Activated CD4-positive, alpha-beta T cell treated with anti-CD3 and anti-CD28 coated beads for 1 hour (primary cell): ENCODE measurements at places on chromosomes 7 and 10.

- no peak for DNase-seq
These were observed 126.7 kb downstream of the ARL4A start for GRCh38 chr7:12814107-12814506.

- DNase-seq: no peak
These were observed 26.8 kb downstream of the TACR2 start for GRCh38 chr10:69389827-69390490.

- no peak for DNase-seq
These were observed 119.6 kb downstream of the ITIH5 start for GRCh38 chr10:7547206-7547605.

DNA sequence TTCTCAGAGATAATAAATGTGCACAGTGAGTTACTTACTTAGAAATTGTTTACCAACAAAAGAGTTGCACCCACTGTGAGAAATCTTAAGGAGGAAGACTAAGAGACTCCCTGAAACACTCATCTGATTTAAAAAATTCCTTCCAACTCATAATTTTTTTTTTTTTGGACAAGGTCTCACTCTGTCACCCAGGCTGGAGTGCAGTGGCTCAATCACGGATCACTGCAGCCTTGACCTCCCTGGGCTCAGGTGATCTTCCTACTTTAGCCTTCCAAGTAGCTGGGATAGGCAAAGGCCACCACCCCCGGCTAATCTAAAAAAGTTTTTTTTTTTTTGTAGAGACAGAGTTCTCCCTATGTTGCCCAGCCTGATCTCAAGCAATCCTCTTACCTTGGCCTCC is 36.0 kb downstream of the MALSU1 start:
- DNase-seq: no peak

DNA sequence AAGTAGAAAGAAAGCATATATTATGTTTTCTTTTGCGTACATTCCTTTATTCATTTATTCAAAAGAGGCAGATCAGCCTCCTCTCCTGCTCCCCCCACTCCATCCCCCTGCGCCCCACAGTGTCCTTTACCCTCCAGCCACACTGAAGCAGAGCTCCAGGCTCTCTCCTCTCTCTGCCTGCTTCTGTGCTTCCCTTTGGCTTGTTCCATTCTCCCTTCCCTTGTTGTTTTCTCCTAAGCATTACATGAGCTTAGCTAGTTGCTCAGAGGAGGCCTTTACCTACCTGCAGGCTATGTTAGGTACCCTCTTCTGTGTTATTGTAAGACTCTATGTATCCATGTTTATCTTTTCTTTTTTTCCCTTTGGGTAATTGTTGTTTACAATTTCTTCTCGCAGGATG is 27.4 kb downstream of the CNNM2 start:
- DNase-seq: no peak

DNA sequence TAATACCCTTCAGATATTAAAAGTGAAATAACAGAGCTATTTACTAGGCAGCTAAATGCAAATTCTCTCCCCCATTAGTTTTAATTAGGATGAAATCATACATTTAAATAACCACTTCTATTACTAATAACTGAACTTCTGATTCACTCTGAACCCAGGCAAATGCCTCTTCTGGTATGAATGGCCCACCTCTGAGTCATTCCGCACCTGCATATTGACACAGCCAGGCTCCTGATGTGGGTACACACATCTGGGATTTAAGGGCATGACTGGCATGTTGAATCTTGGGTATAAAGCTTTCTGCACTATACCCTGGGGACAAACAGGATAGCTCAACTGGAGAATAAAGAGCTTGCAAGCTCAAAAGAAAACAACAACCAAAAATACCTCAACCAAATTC is 140.9 kb downstream of the AUTS2 start:
- no peak for DNase-seq

GRCh38 chr7:106824458-106824857 is 40.6 kb upstream of the PIK3CG start:
- no peak for DNase-seq

DNA sequence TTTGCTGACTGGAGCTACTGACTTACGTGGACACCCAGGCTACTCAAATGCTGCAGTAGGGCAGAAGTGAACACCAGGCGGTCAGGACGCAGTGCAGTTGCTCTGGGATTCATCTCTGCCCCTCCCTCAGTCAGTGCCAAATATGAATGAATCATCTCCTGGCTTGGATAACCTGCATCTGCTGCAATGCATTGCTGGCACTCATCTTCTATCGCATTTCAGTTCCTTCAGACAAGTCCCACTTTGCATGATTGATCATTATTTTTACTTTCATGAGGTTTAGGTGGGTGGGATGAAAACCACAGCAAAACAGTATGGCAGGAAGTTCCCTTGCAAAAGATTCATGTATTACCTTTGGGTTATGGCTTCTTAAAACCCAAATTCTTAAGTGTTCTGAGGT is 224.6 kb upstream of the NRP1 start:
- no peak for DNase-seq

- peak; percentile 58 for DNase-seq
These were observed 136.1 kb downstream of the ICA1 start for GRCh38 chr7:8125680-8126444.

DNA sequence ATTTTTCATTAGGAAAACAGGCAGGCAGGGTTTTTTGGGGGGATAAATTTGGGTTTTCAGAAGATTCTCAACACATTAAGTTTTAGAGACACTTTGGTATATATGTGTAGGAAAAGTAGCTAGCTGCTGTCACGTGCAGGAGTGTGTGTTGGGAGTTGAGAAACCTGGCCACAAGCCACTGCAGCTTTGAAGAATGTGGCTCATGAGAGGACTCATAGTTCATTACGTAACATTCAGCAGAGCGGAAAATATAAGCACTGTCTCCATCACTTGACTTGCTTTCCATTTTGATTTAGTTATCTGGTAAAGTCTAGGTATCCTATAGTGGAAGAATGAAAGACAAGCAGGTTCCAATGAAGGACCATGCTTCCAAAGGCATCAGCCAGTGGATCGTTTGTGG is 31.2 kb downstream of the SMNDC1 start:
- no peak for DNase-seq

DNA sequence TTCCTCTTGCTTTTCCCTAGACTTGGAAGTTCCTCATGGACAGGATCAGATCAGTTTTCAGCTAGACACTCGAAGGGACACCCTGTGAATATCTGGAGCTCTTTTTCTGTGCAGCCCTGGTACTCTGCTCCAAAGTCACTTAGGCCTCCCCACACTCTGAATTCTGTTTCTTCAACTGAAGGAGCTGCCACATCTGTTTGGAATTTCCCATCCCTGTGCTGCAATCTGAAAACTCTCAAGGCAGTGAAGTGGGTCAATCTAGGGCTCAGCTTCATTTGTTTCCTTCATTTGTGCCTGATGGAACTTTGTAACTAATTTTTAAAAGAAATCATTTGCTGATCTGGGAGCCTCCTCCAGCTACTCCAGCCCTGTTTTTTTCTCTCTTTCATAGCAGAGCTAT is 9.6 kb downstream of the EPC1 start:
- DNase-seq: no peak

DNA sequence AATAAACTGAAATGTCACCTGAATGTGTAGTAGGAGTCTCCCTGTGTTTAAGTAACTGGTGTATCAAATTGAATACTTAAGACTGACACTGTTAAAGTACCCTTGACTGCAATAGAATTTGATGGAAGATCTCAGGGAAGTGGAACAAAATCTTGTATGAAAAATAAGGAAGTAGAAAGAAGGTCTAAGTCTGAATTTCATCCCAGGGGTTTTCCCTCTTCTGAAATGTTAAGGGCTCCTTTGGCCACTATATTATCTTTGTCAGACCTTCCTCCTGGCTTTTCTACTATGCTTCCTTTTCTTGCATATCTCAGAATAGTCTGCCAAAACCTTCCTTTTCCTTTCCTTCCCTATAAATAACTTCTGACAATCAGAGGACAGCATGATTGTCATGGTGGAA is 59.6 kb downstream of the BLNK start:
- no peak for DNase-seq

GRCh38 chr7:88432301-88432700 is 125.6 kb upstream of the STEAP4 start:
- no peak for DNase-seq

DNA sequence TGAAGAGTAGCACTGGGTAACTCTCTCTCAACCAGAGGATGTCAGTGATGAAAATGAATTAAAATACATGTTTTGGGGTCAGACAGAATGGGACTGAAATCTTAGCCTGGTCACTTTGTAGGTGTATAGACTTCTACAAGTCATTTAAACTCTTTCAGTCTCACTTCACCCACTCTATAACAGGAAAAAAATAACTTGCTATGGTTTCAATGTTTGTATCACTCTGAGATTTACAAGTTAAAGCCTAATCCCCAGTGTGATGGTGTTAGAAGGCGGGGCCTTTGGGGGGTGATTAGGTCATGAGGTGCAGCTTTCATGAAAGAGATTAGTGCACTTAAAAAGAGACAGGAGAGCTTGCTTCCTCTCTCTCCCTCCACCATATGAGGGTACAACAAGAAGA is 134.8 kb downstream of the INHBA start:
- DNase-seq: no peak

DNA sequence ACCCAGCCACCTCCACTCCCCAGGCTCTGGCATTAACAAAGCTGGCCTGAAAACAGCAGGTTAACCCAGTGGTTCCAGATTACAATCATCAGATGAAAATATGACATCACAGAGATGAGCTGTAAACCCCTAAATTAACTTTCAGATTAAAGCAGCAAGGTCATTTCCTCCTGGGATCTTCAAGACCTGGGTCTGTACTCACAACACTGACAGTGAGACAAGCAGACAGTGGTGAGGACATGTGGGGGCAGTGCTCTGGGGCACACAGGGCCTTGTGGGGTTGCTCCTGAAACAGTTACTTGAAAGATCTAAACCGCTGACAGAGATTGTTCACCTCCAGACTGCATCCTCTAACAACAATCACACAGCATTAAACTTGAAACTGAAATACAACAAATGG is 134.1 kb downstream of the ZNF438 start:
- no peak for DNase-seq

DNA sequence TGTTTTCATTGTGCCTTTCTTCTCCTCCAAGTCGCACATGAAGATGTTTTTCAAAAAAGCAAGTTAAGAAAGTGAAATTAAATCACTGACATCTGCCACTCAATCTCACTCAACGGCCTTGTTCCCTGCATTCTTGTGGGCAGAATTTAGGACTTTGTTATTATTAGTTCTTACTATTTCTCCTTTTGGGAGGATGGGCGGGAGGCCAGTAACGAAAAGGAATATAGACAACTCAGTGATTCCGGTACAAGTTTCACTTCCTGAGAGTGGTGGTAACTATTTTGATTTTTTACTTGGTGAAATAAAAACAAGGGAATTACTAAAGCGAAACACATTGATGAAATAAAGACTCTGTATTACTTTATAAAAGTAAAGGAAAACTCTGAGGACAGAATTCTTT is 231.9 kb upstream of the HABP2 start:
- DNase-seq: no peak

GRCh38 chr10:110495731-110496552 is 1.8 kb upstream of the DUSP5 start:
- DNase-seq: peak; percentile 55

DNA sequence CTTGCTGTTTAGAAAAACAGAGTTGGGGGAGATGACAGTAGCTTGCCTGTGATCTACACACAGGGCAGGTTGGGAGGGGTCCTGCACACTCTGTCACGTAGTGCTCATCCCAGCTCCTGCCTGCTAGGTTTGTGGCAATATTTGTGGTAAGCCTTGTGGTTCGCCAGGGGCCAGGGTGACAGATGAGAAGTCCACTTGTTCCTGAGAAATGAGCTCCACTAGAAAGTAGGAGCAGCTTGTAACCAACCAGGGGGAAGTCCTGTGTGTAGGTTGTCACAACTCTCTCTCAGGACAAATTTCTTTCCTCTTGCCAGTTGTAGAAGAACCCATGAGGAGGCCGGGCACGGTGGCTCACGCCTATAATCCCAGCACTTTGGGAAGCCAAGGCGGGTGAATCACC is 147.0 kb downstream of the TCF7L2 start:
- DNase-seq: no peak

GRCh38 chr7:132897093-132897687 is 184.7 kb downstream of the CHCHD3 start:
- DNase-seq: no peak

GRCh38 chr10:133279326-133280226 is 2.9 kb upstream of the ADAM8 start:
- no peak for DNase-seq

DNA sequence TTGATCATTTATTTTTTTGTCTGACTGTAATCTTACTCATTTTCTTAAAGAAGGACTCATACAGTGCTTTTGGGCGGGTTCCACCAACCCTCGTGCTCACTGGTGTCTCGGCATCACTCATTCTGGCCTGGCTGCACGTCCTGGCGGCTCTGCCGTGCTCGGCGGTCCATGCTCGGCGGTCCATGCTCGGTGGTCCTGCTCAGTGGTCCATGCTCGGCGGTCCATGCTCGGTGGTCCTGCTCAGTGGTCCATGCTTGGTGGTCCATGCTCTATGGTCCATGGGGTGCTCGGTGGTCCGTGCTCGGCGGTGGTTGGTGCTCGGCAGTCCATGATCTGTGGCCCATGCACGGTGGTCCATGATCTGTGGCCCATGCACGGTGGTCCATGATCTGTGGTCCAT is 72.5 kb downstream of the WDR37 start:
- no peak for DNase-seq

- no peak for DNase-seq
These were observed 23.4 kb downstream of the ACSM6 start for GRCh38 chr10:95217476-95217875.

- DNase-seq: no peak
These were observed 36.5 kb upstream of the TNKS2 start for GRCh38 chr10:91761721-91762120.

DNA sequence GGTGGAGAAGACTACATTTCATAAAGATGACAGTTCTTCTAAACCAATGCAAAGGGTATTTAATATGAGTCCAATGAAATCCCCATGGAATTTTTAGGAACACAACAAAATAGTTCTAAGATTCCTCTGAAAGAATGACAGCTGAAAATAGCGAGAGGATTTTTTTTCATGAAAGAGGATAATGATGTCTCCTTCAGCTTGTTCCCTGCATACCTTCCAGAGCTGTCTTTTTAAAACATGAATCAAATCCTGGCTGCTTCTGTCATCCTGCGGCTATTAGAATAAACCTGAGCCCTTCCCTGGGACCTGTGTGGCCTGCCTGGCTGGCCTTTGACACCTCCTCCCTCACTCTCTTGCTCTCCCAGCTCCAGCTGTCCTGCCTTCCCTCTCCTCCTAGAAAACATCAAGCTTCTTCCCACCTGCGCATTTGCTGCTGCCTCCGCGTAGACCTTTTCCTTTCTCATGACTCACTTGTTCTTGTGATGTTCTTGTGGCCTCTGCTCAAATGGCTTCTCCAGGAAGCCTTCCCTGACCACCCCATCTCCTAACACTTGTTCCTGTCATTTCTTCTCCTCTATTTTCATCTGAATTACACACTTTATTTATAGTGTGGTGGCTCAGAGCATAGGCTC is 57.4 kb downstream of the EEPD1 start:
- DNase-seq: no peak

GRCh38 chr7:67823345-67823744 is 826.7 kb downstream of the TYW1 start:
- no peak for DNase-seq
